ENCODE measurements at places on chromosomes 11 and 22.
A peak's percentile ranks its signal among the peaks of the same experiment; 100 is the strongest.

GRCh38 chr11:2580571-2581001 is 119.2 kb downstream of the KCNQ1OT1 start:
- no peak for DNase-seq

DNA sequence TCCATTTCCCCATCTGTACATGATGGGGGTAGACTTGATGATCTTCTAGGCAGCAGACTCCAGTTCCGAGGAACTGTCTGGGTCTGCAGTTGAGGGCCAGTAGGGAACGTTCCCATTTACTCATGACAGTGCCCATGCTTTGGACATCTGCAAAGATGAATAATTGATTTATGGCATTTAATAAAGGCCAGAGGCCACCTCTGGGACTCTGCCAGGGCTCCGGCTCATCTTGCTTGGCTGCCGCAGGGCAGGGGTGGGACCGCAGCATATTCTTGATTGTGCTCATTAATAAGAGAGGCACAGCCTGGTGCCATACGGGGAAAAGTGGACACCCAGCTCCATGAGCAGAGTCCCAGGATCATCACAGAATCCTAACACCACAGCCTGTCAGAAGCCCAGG is 28.1 kb upstream of the KLHL35 start:
- no peak for DNase-seq

DNA sequence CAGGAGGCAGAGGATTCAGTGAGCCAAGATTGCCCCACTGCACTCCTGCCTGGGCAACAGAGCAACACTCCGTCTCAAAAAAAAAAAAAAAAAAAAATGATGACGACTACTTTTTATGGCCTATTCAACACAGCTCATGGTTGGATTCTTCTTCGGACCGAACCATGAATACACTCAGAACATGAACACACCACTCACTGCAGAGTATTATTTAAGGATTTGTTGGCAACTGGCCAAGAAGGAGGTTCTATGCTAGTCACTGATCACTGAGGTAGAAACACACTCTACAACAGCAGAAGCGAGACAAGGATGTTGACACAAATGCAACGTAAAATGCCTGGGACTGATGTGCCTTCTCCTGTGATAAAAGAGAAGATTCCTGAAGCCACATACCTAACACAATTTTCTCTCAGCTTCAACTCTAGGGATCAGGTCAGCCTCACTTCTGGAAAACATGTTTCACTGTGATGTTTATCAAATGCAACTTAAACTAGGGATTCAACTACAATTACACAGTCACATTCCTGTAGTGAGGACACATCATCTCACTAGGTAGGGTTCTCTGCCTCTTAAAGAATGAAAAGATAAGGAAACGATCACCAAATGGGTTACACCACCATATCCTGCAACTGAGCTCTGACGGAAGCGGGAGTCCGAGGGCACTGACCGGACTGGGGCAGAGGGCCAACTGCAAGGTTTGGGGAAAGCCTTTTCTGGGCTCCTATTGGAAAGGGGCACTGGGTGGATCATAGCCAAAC is 82.5 kb downstream of the SGSM3 start:
- no peak for DNase-seq

DNA sequence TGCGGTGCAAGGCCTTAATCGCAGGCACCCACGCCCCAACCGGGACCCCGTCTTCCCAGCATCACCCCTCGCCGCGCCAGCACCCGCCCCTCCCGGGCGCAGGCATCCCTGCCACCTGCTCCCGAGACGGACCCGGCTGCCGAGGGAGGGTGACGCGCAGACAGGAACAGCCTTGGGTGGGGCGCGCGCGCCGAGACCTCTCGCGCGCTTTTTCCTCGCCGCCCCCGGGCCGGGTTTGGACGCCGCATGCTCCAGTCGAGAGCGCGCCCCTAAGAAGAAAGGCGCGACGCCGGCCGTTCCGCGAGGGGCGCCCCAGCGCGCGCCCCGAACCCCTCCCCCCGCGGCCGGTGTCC is 504 bp downstream of the CFL1 start:
- DNase-seq: no peak

DNA sequence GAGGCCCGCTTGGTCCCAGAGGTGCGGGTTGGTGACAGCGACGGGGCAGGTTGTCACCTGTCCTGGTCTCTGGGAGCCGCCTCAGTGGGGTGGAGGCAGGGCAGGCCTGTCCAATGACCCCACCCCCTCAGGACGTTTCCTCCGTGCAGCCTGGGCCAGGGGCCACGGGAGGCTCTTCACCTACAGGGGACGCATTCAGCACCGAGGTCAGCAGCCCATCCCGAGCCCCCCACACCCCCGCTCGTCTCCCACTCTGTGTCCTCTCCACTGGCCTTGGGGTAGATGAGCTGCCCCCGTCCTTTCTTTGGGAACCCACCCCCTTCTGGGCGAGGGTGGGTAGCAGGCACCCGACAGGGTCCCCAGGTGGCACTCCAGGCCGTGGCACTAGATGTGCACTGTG is 35.7 kb downstream of the BRSK2 start:
- no peak for DNase-seq

DNA sequence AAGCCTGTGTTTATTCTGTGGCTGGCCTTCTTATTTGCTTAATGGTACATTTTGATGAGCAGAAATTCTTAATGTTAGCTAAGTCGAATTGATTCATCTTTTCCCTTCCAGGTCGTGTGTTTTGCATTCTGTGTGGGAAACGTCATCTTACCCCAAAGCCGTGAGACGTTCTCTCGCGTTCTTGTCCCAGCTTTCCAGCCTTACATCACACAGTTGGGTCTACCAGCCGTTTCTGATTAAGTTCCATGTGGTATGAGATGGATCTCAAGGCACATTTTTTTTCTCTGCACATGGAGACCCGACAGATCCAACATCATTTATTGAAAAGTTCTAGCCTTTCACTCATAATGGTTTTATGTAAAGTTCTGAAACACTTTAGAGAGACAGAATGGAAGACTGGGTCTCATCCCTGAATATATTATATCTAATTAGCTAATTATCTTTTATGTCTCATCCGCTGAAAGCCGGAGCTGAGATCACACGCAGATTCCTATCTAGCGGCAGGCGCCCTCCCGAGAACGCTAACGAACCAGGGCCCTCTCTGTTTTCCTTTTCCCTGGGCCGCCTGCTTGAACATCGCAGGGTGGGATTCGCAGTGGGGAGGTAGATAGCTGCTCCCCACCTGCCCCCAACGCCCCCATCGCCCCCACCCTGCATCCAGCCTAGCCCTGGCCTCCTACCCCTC is 1162.2 kb downstream of the BRD1 start:
- DNase-seq: no peak

DNA sequence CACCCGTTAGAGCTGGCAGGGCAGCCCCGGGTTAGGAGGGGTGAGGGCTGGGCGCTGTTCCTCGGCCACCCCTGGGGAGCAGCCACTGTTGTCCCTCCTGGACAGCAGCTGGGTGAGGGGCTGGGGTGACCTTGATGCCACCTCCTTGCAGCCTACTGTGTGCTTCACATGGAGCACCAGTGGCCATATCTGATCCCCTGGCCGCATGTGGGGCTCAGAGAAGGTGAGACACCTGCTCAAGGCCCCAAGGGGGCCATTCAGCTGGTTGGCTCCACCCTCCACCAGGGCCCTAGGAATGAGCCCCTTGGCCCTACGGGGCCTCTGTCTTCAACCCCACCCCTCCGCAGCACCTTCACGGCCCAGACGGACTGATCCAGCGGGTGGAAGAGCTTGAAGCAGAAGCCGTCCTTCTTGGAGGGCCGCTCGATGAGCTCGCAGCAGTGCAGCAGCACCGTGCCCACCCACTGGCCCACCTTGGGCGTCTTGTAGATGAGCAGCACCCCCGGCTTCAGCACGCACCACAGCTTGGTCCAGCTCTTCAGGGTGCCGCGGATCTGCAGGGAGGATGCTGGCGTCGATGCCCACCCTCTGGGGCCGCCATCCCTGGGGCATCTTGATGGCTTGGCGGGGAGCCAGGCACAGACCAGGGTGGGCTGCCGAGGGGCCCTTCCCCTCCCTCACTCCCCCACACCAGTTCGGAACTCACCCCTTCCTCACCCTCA is 44.9 kb downstream of the OSBPL5 start:
- no peak for DNase-seq

- DNase-seq: no peak
Measured at GRCh38 chr11:34549271-34549670, 35.7 kb upstream of the ELF5 start.

- no peak for DNase-seq
Measured at GRCh38 chr22:37518509-37519267, 527 bp downstream of the CARD10 start.

- no peak for DNase-seq
Measured at GRCh38 chr22:45503050-45503815, 550 bp downstream of the FBLN1 start.

DNA sequence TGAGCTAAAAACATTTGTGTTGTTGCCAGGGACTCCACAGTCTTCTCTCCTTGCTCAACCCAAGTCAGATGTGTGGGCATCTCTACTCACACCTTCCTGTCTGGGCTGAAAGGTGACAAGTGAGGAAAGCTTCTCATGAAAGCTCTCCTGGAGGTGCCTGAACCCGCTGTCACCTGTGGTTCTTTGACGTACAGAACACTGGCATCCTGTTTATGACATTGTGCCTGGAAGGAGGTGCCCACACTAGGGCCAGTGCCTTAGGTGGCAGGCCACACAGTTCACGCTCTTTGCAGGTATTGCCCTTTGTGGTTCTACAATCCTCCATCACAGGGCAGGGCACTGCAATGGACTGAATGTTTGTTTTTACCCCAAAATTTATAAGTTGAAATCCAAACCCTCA is 108.5 kb downstream of the CD44 start:
- no peak for DNase-seq

- DNase-seq: peak; percentile 79
Measured at GRCh38 chr11:64268025-64268892, 16.2 kb downstream of the BAD start.

DNA sequence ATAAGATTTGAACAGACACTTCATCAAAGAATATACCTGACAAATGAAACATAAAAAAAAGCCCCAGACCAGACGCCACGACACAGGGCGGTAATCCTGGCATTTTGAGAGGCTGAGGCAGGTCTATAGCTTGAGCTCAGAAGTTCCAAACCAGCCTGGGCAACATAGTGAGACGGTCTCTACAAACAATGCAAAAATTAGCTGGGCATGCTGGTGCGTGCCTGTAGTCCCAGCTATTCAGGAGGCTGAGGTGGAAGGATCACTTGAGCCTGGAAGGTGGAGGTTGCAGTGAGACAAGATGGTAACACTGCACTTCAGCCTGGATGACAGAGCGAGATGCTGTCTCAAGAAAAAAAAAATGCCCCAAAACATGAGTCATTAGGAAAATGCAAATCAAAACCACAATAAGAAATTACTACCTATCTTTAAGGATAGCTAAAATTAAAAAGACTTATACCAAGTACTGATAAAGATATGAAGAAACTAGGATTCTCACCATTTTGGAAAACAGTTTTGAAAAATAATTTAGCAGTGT is 91.7 kb upstream of the GRAMD1B start:
- no peak for DNase-seq

DNA sequence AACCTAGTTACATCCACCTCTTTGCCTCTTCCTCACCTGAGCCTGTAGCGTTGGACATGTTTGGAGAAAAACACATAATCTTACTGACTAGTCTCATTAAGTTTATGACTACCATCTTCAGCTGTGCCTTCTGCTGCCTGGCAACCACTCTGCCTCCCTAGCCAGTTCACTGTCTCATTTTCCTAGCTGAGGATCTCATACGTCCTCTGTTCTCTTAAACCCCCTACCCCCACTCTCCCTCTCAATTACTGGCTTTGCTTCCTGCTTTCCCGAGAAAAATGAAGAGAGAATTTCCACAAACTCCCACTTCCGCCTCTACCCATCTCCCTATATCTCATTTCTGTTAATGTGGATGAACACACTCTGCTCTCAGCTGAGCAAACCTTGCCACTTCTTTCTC is 239.3 kb upstream of the POU2AF2 start:
- DNase-seq: no peak

DNA sequence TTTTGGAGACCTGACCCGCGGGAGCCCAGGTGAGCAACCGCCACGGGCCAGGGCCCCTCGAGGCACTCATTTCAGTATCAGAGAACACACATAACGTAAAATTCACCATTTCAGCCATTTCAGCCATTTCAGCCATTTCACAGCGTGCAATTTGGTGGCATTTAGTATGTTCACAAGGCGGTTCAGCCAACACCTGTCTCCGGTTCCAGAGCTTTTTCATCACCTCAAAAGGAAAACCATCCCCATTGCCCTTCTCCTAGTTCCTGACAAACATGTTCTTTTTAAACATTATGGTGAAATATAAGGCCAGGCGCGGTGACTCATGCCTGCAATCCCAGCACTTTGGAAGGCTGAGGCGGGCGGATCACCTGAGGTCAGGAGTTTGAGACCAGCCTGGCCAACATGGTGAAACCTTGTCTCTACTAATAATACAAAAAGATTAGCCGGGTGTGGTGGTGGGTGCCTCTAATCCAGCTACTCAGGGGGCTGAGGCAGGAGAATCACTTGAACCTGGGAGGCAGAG is 119.3 kb downstream of the KCNQ1 start:
- no peak for DNase-seq

DNA sequence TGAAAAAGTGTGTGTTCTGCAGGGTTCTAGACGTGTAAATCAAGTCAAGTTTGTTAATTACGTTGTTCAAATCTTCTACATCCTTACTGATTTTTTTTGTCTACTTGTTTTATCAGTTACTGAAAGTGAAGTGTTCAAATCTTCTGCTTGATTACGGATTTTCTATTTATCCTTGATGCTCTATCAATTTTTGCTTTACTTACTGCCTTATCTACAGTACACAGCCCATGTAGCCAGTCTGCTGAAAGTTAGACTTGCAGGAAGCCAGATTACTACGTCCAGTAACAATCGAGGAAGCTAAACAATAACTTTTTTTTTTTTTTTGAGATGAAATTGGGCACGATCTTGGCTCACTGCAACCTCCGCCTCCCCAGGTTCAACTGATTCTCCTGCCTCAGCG is 15.6 kb upstream of the C11orf24 start:
- no peak for DNase-seq

GRCh38 chr11:114088216-114088615 is 28.7 kb downstream of the ZBTB16 start:
- no peak for DNase-seq

DNA sequence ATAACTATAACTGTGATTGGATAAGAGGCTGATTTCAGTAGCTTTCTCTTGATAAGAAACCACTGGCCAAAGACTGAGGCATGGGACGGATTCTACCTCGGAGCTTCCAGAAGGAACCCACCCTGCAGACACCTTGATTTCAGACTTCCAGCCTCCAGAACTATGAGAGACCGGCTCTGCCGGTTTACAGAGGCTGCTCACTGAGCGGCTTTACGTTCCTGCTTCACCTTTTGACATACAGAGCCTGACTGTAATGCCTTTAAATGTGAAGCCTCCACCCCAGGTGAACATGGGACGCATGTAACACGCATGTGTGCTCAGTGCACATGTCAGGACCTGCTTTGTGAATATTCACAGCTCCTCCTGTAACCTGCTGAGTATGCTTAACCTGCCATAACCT is 361.5 kb downstream of the CTTN start:
- no peak for DNase-seq

DNA sequence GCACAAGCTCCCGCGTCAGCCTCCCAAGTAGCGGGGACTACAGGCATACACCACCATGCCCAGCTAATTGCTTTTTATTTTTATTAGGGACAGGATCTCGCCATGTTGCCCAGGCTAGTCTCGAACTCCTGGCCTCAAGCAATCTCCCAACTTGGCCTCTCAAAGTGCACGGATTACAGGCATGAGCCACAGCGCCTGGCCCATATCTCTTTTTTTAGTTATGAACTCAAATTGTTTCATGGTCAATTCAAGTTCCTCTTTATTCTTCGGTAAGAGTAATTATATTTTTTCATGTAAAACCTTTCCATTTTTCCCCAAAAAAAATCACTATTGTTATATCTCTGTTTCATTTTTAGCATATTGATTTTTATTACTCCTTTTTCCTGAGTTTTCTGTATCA is 25.5 kb downstream of the FCHSD2 start:
- peak; percentile 11 for DNase-seq

- DNase-seq: no peak
Measured at GRCh38 chr11:103536335-103536722, 427.1 kb downstream of the DYNC2H1 start.
